ENCODE measurements at places on chromosomes 2 and 18.

DNA sequence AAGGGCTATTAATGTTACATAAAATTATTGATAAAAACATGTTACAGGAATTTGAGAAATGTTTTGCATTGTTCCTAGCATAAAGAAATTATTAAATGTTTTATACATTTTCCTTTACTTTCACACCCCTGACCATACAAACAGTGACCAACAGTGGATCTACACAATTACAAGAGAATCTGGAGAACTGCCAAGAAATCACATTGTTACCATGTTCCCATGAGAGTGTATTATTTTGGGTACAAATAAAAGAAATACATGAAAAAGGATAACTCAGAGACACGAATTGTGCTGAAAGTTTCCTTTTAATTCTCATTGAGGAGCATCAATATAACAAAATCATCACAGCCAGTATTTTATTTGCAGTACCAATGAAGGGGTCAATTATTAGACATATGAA, 150.1 kb downstream of the WDPCP start:
- no peak for DNase-seq

DNA sequence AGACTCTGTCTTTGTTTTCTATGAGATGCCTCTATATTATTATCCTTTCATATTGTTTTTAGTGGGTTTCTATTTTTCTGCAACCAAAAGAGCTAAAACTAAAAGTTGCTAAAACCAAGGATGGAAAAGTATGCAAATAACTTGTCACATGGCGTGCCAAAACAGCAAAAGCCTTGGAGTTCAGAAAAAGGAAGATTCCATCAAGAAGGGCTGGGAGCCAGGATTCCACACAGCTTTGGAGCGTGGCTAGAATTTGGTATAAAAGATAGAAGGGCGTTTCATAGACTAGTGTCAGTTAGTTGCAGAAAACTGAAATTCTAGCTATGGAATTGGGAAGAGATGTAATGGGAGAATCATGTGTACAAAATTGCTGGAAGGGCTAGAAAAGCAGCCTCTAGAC, 4.1 kb downstream of the SCYGR1 start:
- no peak for DNase-seq

- DNase-seq: no peak
Observed at GRCh38 chr2:140998017-140998416, 1132.8 kb downstream of the LRP1B start.

- no peak for DNase-seq
Observed at GRCh38 chr2:27710640-27711430, 47.1 kb downstream of the SLC4A1AP start.

- peak; percentile 34 for DNase-seq
Observed at GRCh38 chr18:32530947-32531651, 60.4 kb upstream of the GAREM1 start.

GRCh38 chr2:105749583-105750400, 5.1 kb downstream of the NCK2 start:
- DNase-seq: no peak

DNA sequence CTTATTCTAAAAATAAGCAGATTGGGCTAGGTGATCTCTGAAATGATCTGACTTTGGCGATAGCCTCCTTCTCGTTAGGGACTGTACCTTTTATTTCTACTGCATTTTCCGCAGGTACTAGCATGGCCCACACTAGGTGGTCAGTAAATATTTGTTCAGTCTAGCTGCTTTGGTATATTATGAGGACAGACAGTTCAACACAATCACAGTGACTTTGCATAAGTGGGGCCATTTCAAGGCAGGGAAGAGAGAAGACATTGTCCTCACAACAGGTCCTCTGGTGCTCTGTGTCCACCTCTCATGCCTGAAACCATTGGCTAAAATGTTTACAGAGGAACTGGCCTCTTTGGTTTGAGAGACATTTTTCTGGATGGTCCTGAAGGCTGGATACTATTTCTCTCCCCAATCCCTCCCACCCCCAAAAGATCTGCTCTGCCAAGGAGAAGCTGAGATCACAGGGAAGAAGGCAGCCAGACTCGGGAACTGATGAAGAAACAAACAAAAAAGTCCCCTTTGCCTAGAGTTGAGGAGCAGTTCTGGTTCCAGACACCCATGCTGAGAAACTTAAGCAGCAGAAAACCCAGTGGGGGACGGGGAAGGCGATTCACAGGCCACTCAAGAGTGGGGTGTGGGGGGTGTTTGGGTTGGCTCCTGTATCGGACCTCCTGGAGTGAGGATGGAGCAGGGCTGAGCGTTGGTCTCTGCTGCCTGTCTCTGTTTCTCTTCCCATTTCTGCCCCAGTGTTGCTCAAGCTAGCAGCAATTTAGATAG, 2.9 kb upstream of the TNP1 start:
- DNase-seq: no peak

DNA sequence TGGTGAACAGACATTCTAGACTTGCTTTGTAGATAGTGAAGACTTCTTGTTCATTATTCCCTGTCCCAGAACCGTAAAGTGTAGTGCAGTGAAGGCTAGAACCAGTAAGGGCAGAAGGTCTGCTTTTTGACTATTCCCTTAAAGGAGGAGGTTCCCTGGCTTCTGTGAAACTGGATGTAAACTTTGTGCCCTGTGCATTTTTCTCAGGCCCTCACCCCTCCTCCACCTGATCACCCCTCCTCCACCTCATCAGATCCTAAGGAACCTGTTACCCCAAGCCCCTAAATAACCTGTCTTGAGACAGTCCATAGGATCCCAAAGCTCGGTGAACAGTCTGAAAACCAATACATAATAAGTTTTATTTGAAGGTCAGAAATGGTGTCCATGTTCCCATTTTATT, 33.7 kb downstream of the SFT2D3 start:
- no peak for DNase-seq

DNA sequence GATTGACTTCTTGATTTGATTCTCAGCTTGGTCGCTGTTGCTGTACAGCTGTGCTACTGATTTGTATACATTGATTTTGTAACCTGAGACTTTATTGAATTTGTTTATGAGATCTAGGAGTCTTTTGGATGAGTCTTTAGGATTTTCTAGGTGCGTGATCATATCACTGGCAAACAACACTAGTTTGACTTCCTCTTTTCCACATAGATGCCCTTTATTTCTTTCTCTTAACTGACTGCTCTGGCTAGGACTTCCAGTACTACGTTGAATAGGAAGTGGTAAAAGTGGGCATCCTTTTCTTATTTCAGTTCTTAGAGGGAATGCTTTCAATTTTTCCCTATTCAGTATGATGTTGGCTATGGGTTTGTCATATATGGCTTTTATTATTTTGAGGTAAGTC, 101.3 kb downstream of the OSBPL1A start:
- no peak for DNase-seq

- DNase-seq: no peak
Observed at GRCh38 chr2:173962583-173963110, 2.5 kb downstream of the SP3 start.

DNA sequence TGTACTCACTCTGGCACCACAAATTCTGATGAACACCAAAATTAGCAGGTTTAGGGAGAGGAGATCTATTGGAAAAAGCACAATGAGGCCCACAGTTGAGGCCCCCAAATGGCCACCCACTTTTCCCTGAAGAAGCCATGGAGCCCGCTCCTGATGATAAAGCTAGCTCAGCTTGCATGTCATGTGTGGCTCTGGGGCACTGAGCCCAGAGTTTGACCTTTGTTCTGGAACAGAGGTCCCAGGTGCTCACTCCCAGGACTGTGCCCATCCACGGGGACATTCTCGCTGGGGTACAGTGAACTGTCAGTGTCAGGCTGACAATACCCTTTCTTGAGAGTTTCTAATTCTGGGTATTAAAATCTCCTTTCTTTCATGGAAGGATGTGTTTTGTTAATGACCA, 36.2 kb downstream of the XDH start:
- no peak for DNase-seq

DNA sequence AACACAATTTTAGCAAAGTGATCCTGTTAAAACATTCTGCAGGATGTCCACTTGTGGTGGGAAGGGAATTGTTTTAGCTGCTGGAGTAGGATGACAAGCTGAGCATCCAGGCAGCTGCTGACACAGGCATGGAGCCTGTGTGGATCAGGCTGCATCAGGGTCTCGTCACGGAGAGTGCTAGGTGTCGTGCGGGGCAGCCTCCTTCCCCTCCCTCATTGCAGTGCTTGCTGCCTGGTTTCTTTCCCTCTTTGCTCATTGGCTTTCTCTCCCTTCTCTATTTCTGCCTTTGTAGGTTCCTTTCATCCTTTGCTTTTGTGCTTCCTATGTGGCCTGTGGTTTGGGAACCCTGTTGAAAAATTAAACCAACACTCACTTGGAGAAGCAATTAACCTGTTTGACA, 172.9 kb downstream of the TPGS2 start:
- no peak for DNase-seq

DNA sequence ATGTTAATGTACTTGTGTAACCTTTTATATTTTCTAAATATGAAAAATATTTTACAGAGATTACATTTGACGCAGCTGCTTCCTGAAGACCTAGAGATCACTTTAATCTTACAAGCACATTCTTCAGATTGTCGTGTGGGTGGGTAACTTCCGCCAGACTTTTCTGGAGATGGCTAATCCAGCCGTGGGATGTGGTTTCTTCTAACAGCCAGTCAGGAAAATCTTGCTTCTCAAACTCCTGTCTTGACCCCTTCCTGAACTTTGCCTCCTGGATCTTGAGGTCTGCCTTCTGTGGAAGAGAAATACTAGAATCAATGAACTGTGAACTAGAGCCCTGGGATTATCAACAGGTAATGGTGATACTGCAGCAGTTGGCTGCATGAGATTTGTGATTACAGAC, 401.6 kb upstream of the TNP1 start:
- DNase-seq: no peak

DNA sequence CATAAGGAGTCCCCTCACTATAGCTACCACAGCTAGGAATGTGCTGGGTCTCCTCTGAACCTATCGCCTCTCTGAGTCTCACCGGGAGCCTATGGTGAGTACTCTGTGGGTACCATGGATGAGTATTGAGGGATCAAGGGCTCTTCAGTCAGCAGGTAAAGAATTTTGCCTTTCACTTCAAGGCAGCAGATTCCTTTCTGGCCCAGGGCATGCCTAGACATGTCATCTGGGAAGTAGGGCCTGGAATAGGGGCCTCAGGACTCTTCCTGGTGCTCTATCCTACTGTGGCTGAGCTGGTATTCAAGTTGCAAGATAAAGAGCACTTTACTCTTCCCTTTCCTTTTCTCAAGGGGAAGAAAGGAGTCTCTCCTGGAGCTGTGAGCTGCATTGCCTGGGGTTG, 85.6 kb upstream of the LHCGR start:
- no peak for DNase-seq

DNA sequence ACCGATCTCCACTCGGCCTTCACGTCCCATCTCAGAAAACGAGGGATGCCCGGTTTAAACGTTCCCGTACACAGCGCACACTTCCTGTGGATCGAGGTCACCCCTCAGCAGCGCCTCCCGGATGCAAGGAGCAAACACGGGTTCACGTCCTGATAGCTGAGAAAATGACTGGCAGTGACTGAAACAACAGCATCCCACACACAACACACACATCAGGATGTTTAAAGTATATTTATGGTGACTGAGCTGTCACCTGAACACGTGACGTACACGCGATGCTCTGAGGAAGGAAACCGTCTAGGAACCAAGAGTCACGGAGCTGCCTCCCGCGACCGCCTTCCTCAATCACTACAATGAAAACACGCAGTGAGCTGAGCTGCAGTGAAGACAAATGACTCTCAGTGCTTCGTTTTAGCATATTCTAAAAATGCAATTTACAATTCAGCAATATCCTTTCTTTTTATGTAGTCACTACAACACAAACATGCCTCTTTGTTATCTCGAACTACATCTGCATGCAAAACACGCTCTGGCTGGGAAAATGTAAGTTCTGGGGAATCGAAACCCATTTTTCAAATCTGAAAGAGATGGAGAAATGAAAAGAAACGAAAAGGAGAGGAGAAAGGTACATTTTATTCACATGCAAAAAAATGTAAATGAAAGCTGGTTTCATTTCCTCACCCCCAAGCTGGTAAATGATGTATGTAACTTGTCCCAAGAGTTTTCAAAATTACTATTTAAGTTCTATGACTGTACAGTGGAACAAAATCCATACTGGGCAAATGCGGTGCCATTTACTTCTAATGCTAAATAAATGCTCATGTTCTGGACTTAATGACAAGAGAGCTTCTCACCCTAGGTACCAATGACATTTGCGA, 19.8 kb downstream of the HDAC4 start:
- DNase-seq: no peak

DNA sequence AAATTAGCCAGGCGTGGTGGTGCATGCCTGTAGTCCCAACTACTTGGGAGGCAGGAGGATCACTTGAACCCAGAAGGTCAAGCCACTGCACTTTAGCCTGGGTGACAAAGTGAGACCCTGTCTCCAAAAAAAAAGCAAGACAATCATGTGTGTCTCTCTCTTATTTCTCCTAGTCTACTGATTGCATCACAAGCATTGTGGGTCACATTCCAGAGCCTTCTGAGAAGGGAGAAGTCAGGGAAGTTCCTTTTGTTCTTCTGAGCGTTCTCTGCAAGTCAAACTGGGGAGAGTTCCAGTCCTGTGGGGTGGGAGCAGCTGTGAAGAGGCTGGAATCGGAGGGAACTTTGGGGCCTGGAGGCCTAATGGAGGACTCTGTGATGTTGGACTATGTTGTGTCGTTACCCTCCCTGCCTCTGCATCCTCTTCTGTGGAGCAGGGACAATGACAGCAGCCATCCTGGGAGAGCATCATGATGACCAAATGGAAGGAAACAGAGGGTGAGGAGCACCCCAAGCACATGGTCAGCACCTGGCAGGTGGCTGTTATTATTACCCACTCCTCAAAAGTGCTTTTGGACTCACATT, 115.4 kb downstream of the MRO start:
- no peak for DNase-seq

All from AG09309 (cell line).